Sigmoid colon (tissue), 7 donors: ENCODE measurements at places on chromosomes 2 and 18. TPM values are rescaled to one million over a fixed set of nuclear protein-coding genes. Genes with fewer than 3 reads are reported as not detected.

GRCh38 chr2:147847746-147848391 lies 3.0 kb downstream of the ACVR2A start:
- DNase-seq: no peak

GRCh38 chr2:24521162-24521857 lies 30.3 kb downstream of the NCOA1 start:
- no peak for DNase-seq

DNA sequence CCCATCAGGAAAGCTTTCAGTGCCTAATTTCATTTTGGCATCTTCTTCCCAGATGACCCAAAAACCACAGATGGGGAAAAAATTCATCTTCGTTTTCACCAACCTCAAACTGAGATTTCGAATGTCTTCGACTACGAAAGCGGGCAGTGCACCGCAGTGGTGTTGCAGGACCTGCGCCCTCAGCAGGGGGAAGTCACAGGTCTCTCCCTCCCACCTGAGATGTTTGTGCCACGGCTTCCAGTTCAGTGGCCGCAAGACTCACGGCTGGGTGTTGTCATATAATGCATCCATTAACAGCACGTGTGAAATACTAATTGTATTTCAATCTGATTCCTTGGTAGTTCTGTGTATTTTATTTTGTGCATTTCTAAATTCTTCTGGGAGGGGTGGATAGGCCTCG lies 66.2 kb upstream of the SALL3 start:
- no peak for DNase-seq

GRCh38 chr2:164558450-164558849 lies 62.8 kb downstream of the GRB14 start:
- DNase-seq: no peak

- no peak for DNase-seq
Observed at GRCh38 chr2:43488737-43489136, 107.1 kb downstream of the THADA start.

DNA sequence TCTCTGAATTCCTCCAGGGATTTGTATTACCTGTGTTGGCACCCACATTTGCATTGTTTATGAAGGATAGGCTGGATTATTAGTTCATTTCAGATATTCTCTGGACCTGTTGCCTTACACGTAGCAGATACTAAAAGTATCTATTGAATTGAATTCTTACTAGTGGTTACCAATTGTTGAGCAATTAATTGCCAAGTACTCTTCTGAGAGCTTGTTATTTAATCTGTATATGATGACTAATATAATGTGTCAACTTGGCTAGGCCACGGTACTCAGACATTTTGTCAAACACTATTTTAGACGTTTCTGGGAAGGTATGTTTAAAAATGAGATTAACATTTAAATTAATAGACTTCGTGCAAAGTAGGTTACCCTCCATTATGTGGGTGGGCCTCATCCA lies 2.5 kb upstream of the SPP2 start:
- DNase-seq: no peak

GRCh38 chr2:19035238-19035637 lies 323.2 kb downstream of the OSR1 start:
- DNase-seq: peak; percentile 76

GRCh38 chr2:236712961-236713673 lies 143.5 kb downstream of the ACKR3 start:
- no peak for DNase-seq

- DNase-seq: no peak
Observed at GRCh38 chr2:168587307-168587706, 131.2 kb downstream of the CERS6 start.

DNA sequence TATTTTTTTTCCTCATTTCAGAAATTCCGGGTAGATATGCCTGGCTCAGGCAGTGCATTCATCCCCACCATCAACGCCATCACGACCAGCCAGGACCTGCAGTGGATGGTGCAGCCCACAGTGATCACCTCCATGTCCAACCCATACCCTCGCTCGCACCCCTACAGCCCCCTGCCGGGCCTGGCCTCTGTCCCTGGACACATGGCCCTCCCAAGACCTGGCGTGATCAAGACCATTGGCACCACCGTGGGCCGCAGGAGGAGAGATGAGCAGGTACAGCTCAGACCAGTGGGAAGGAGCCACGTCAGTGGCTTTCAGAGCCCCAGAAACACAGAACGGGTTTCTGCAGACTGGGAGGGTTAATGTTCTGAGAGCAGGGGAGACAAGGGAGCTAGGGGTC lies 11.4 kb downstream of the FOSL2 start:
- peak; percentile 65 for DNase-seq

DNA sequence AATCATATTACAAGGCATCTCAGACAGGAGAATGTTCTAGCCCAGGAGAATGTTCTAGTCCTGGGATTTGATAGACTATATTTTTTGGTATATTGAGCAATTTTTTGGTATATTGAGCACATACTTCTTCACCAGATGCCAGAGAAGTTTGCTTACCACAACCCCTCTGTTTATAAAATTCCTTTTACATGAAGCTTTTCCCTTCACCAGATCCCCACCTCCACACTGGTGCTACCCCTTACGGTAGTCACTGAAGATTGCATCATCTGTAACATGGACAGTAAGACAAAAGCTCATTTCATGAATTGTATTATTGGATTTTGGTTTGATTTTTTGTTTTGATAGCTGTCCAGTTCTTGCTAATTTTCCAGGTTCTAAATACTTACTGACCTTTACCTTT lies 7.2 kb upstream of the HNMT start:
- no peak for DNase-seq

CFAP65 gene
- not detected for total RNA-seq

COPS9 gene
- 376 TPM for total RNA-seq

CHMP1B gene
- 32.1 TPM for total RNA-seq

PSMA8 gene
- total RNA-seq: not detected
